ENCODE measurements at places on chromosomes 3 and 15. TPM values are rescaled to one million over a fixed set of nuclear protein-coding genes. Genes with fewer than 3 reads are reported as not detected.

The IL12A gene
- total RNA-seq = 6.9 TPM

The VGLL3 gene
- total RNA-seq = 12.7 TPM

The SYNPR gene
- not detected for total RNA-seq

The CD200R1 gene
- not detected for total RNA-seq

The SPG21 gene
- total RNA-seq = 74.2 TPM

The RUVBL1 gene
- total RNA-seq = 35.1 TPM

The NCKIPSD gene
- 29.9 TPM for total RNA-seq

The CFAP20DC gene
- total RNA-seq = 2.8 TPM

The ABHD10 gene
- 30.0 TPM for total RNA-seq

The GOLGA8A gene
- total RNA-seq = 1.8 TPM

The CCR8 gene
- total RNA-seq = not detected

The SV2B gene
- total RNA-seq = not detected

The SMAD6 gene
- total RNA-seq = 5.3 TPM

The RBP2 gene
- total RNA-seq = not detected

The NR2E3 gene
- total RNA-seq = not detected

The PP2D1 gene
- not detected for total RNA-seq

The ZIC4 gene
- total RNA-seq = not detected

The CP gene
- 1.0 TPM for total RNA-seq

The PLSCR2 gene
- not detected for total RNA-seq

The CATSPER2 gene
- total RNA-seq = 0.65 TPM

The XCR1 gene
- not detected for total RNA-seq

The LRRC3B gene
- not detected for total RNA-seq

The CCDC13 gene
- total RNA-seq = 1.8 TPM

The ARID3B gene
- total RNA-seq = 0.72 TPM

The CFAP100 gene
- not detected for total RNA-seq

The TMEM207 gene
- not detected for total RNA-seq

The GRAMD1C gene
- 6.7 TPM for total RNA-seq

The CD200 gene
- total RNA-seq = 2.2 TPM

The ROBO1 gene
- total RNA-seq = 47.8 TPM

Measured in epithelial cell of alveolus of lung (primary cell).